ENCODE measurements at places on chromosomes 3 and 15.

DNA sequence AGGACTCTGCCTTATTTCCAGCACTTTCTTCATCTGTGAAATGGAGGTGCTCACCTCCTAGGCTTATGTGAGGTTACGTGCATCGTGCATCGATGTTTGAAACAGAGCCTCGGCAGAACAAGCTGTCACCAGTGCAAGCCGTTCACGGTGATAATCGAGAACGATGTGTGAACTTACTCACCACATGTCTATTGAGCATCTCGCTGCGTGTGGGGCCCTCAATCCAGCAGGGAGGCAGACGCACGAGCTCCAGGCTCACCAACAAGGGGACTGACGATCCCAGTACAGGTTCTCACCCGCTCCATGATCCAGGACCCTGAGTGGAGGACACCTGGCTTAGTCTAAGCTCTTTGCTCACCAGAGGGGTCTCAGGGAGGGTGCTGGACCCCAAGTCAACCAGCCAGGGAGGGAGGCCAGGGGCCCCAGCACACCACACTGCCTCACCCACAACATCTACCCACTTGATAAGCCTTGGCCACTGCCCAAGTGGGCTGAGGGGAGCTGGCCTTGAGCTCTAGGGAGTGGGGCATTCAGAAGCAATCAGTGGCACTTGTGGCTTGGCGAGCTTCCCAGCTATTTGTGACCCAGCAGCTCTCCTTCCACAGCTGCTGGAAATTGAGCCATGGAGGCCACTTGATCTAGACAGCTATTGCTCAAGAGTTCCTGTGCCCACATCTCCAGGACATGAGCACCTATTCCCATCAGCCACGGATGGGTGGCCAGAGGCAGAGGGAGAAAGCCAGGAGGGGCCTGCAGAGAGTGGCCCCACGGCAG lies 34.4 kb upstream of the SLC6A1 start:
- no peak for DNase-seq

DNA sequence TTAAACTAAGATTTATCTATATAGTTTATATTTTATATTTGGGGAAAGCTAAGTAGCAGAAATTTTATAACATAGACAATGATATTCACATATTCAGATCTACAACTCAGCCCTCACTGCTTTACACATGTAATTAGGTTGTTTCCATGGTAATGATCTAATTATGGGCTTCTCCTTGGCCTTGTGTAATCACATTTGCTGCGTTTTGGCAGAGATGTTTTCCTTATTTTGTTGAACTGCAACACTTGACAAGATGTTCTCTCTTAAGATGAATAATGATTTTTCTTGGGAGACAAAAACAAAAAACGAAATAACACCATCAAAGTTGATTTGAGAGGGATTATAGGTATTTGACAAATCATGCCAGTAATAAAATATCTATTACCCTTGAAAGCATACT lies 635.6 kb upstream of the TBL1XR1 start:
- DNase-seq: no peak

DNA sequence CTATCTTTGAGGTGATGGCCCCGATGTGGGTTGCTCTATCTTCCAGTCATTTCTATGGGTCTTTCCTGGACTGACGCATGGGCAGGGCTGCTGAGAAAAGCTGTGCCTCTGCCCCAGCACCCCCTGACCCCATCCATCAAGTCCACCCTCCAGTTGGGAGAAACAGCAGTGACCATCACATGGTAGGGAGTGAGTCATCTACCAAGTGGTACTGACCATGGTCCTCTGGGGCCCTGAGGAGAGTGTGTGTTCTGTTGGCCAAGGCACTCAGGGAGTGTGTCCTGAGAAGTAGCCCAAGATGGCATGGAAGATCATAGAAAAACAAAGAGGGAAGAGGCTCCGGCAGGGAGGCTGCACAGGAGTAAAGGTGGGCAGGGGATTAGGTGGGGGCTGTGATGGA lies 1.6 kb upstream of the DNAH1 start:
- DNase-seq: no peak

GRCh38 chr3:102353148-102353547 lies 81.7 kb upstream of the ZPLD1 start:
- no peak for DNase-seq

- DNase-seq: peak; percentile 73
Measured at GRCh38 chr3:13352621-13353131, 67.4 kb downstream of the NUP210 start.

- no peak for DNase-seq
Measured at GRCh38 chr3:62607287-62608029, 234.1 kb upstream of the FEZF2 start.

DNA sequence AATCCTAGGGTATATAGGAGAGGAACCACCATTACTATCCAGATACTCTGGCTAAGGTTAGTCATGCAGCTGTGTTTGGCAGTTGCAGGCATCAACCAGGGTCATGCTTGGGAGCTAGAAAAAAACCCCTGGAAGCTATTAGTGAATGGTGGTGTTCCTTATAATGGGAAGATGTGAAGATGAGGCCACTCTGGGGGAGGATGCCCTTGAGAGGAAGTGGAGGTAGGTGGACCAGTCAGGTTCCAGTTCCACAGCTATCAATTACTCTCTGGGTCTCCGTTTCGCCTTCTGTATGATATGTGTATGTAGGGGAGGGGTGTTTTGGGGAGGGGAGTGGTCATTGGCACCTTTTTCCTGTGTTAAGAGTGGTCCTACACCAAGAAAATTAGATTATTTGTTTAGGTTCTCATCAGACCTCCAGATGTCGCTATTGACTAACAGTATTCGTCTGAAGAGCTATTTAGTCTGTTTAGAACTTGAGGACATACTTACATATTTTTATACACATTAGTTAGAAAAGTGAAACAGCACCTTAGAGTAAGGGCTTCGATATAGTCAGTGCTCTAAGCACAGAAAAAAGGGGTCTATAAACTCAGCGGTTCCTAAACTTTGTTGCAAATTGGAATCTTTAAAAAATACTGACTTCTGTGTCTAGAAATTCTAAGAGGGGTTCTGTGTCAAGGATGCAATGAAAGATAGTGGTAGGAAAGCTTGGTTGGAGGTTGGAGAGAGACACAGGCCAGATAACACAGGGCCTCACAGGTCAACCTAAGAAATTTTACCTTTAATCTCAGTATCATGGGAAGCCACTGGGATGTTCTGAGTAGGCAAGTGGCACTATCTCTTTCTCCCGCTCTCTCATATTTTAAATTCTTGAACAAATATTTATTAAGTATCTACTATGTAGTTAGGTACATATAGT lies 9.1 kb upstream of the HPS3 start:
- peak; percentile 90 for DNase-seq

DNA sequence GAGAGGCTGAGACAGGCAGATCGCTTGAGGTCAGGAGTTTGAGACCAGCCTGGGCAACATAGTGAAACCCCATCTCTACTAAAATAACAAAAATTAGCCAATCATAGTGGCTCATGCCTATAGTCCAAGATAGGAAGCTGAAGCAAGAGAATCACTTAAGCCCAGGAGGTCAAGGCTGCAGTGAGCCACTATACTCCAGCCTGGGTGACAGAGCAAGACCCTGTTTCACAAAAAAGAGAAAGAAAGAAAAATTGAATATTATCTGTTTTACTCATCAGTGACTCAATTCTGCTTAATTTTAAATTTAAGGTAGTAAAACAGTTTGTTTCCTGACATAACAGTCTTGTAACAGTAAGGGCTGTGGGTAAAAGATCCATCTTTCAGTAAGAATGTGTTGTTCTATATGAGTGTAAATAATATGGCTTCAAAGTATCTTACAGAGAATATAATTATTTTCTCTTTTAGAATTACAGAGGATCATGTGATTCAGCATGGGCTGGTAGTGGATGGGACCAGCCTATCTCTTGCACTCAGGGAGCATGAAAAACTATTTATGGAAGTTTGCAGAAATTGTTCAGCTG lies 85.8 kb downstream of the ATP11B start:
- no peak for DNase-seq

DNA sequence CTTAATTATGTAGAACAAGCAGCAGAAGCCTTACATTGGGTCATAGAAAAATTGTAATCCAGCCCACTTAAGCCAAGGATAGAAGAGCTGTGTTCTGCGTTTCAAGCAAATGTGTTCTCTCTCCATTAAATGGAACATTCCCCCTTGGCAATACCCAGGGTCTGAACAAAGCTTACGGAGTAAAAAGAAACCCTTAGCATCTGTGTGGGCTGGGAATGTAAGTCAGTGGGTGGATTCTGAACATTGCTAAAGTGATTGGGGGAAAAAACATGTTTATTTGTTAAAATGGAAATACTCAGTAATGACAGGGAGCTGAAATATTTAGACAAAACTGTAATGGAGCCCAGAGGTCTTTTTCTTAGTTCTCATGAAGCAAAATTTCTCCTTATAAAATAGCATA lies 147.4 kb downstream of the DUT start:
- peak; percentile 23 for DNase-seq

- no peak for DNase-seq
Measured at GRCh38 chr15:68697711-68698690, 119.2 kb downstream of the CORO2B start.

DNA sequence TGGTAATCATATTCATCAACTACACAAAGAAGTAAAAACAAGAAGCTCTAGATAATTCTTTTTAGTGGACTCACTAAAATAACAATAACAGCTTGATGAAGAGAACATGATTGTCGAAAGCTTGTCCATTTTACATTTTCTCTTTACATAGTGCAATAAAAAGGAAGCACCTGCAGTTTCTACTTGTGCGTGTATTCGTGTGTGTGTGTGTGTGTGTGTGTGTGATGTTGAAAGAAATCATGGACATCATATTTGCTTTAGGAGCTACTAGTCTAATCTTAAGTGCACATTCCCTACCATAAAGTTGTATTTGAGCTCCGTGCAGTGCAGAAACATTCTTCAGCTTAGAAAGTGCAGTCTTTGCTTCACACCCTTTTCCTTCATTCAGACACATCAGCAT lies 288.8 kb downstream of the ZBTB20 start:
- DNase-seq: no peak

DNA sequence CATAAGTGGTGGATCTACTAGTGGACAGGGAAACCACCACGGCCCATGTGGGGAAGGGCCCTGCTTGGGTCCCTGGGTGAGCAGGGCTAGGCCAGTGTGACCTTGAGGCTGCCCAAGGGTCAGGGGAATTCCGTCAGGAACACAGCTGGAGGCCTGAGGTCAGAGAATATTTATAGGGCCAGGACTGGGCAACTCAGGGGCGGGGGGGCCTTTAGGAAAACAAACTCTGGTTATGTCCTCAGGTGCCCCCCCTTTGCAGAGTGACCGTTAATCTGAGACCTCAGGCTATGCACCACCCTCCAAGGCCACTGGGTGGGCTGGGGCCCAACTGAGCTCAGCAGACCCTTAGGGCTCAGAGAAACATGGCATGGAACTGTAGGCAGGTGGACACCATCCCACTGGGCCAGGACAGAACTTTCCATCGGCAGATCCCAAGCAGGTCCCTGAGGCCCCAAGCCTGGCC lies 2.5 kb downstream of the TWF2 start:
- no peak for DNase-seq

GRCh38 chr15:91921188-91921842 lies 67.8 kb downstream of the SLCO3A1 start:
- peak; percentile 49 for DNase-seq

Data from Karpas-422 (cell line).